ENCODE measurements at places on chromosomes 12 and 14.

- DNase-seq = no peak
These were observed 59.1 kb upstream of the DCN start for GRCh38 chr12:91241756-91242155.

- no peak for DNase-seq
These were observed 401.7 kb downstream of the TRHDE start for GRCh38 chr12:72673853-72674252.

GRCh38 chr12:23115984-23116383 lies 491.0 kb downstream of the ETNK1 start:
- DNase-seq = no peak

DNA sequence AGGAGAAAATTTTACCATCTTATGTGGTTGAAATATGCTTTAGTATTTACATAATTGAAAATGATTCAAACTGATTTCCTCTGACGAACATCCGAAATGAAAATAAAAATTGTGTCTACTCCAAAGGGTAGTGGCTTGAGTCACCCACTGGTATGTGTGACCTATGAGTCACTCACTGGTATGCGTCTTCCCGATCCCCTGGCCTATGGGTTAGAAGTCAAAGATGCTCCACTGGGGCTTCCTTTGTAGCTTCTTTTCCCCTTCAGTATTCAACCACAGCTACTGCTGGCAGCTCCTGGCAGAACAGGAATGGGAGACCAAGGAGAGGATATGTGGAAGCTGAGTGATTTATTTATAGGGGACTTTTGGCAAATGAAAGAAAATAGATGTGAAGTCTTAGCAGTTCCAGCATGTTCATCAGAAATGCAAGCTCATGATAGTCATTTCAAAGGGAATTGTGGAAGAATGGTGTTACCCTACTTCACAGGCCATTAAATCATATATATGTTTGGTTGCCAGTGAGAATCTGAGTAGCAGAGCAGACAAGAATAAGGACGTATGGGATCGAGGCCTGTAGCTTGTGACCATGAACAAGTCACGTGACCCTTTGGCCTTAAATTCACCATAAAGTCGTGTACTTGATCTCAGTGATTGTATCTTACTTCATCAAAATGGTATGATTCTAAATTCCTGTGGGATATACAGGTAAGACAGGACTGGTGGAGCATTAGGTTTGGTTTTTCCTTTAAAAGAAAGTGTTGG lies 108.3 kb downstream of the CRADD start:
- peak; percentile 41 for DNase-seq

GRCh38 chr14:94309721-94310120 lies 13.4 kb downstream of the SERPINA6 start:
- DNase-seq = no peak
